Activated naive CD4-positive, alpha-beta T cell treated with anti-CD3 and anti-CD28 coated beads, Interleukin-2, amount 50 U/mL, for 16 hours (primary cell): ENCODE measurements at places on chromosomes 1 and 21.

- DNase-seq, result no peak
These were observed 13.6 kb upstream of the C1QTNF12 start for GRCh38 chr1:1259951-1260600.

GRCh38 chr1:236455243-236455642, 61.2 kb downstream of the EDARADD start:
- DNase-seq, result no peak

DNA sequence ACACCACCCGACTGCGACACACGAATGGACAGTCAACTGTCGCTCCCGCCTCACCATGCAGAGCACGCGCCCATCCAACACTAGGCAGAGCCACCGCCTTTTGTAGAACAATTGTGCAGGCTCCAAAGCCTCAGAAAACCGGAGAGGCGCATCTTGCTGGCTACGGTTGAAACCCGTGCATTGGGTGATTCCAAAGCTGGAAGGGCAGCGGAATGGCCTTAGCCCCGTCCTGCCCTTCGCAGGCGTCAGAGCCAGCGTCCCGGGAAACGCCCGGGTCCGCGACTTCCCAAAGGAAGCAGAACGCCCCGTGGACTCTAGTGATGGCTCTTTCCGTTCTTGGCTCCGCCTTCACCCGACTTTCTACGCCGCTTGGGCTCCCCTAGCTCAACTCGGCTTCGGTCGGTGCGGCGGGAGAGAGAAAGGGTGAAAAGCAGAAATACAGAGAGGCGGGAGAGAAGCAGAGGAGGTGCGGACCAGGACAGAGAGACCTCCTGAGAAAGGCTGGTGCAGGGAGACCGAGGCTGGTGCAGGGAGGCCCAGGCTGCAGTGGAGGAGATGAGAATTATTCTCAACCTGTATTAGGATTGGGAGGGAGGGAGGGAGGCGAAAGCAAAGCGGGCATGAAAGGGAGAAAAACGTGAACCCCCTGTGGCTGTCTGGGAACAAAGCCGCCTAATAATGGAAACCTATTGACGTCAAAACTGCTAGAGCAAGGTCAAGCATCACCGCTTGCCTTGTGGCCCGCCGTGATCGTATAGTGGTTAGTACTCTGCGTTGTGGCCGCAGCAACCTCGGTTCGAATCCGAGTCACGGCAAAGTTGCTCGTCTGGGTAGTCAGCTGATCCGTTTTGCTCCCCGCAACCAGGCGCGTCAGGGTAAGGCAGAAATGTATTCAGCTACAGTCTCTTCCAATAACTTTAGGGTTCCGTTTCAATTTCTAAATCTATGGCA, 99.5 kb downstream of the PRKAB2 start:
- DNase-seq, result no peak

GRCh38 chr1:11176081-11176706, 13.0 kb upstream of the ANGPTL7 start:
- no peak for DNase-seq

- DNase-seq, result no peak
These were observed 67.8 kb downstream of the CNIH3 start for GRCh38 chr1:224683936-224684335.
